PC-3 (cell line): ENCODE measurements at places on chromosomes 16 and 17. TPM values are rescaled to one million over a fixed set of nuclear protein-coding genes. Genes with fewer than 3 reads are reported as not detected.
A peak's percentile ranks its signal among the peaks of the same experiment; 100 is the strongest.

- DNase-seq = no peak
Measured at GRCh38 chr16:66045626-66046025, 320.9 kb upstream of the CDH5 start.

- DNase-seq = no peak
Measured at GRCh38 chr16:5349670-5350517, 252.3 kb upstream of the EEF2KMT start.

DNA sequence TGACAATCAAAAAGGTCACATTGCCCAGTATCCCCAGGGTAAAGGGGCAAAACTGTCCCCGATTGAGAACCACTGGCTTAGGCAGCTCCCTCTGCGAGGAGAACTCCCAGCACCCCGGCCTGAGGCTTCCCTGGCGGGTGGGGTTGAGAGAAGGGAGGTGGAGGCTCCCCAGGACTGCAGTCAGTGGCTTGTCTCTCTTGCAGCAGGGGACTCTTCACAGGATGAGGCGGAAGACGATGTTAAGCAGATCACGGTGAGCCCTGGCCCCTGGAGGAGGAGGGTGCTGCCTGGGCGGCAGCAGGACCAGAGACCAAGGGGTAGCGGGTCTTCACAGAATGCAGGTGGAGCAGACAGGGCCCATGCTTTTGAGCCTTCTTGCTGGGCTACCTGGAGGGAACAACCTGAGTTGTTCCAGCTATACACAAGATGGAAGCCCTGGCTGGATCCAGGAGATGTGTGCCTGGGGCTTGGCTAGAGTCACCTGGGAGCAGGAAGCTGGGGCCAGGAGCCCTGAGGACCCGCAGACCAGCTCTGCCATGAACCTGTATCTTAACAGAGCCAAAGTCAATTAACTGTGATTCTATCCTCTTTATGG lies 16.8 kb downstream of the POLR3E start:
- DNase-seq = no peak

DNA sequence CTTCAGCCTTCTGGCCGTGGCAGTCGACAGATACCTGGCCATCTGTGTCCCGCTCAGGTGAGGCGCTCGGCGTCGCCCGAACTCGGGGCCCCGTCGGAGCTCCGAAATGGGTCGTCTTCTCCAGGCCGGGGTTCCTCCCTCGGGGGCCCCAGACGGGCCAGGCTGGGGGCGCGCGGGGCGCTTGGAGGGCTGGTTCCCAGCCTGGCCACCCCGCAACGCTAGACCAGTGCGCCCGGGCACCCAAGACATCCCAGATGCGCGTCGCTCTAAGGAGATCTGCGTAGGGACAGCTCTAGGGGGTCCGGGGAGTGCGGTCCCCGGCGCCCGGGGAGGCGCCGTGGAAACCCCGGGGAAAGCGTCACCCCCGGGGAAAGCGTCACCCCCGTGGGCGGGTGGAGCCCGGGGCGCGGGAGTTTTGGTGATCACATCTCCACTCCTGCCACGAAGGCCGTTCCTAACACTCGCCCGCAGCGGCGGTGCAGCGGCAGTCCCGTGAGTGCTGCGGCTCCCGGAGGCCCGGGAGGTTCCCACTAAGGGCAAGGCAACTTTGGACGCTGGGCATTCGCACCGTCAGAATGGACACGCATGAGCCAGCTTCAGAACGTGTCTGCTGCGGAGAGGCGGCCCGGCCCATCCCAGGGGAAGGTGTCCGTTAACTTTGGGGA lies 729 bp downstream of the ADORA2B start:
- no peak for DNase-seq

DNA sequence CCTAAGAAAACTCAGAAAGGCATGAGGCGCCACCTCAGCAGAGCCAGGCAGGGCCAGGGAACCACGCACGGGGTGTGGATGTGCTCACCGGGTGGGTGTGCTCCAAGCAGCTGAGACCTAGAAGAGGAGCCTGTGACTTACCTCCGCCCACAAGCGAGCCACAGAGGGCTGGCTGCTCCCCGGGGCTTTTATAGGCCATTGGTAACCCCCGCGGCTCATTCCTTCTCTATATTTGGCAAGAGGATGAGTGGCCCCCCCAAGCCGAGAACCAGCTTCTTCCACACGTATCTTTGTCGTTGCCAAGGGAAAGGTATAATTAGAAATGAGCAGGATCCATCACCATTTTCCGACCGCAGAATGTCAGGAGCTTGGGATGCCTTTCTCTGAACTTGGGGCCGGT lies at the start of gene MYH3:
Gene MYH3, minus strand, starts transcription at position 162 of the 400 bp plus-strand sequence. CDS start 2,245 bp downstream, outside the sequence.
- no peak for DNase-seq

DNA sequence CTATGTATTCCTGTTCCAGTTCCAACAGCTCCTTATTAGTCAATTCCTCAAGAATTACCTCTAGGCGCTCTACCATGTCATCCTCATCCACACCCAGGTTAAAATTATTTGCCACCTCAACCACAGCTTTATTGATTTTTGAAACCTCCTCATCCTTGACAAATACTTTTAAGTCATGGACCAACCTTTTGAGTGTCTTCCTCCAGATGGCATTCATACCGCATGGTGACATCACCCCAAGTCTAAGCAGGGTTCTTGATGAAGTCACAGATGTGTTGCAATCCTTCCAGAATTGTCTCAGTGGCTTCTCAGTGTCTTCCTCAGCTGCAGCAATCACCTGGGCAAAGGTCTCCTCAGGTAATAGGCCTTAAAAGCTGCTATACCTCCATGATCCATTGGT lies 40.1 kb downstream of the BCL7C start:
- DNase-seq = peak; percentile 66

DNA sequence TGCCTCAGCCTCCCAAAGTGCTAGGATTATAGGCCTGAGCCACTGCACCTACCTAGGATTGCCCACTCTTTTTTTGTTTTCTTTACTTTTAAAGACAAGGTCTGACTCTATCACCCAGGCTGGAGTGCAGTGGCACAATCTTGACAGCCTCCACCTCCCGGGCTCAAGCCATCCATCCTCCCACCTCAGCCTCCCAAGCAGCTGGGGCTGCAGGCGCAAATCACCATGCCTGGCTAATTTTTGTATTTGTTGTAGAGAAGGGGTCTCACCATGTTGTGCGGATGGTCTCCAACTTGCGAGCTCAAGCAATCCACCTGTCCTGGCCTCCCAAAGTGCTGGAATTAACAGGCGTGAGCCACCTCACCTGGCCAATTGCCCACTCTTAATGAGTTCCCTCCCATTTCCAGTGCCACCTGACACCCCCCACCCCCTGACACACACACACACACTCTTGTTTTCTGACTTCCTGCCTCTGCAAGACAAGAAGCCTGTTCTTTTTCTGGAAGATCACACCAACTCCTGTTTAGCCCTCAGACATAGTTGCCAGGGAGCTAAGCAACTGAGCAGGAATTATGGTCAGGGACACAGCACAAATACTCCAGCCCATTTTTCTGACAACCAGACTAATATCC lies 2.6 kb downstream of the OVCA2 start:
- DNase-seq = no peak

GRCh38 chr17:79799538-79800324 lies 2.9 kb upstream of the CBX8 start:
- no peak for DNase-seq

GRCh38 chr16:87569601-87570571 lies 32.4 kb upstream of the JPH3 start:
- no peak for DNase-seq

GRCh38 chr17:80559825-80560251 lies 15.2 kb downstream of the RPTOR start:
- no peak for DNase-seq

DNA sequence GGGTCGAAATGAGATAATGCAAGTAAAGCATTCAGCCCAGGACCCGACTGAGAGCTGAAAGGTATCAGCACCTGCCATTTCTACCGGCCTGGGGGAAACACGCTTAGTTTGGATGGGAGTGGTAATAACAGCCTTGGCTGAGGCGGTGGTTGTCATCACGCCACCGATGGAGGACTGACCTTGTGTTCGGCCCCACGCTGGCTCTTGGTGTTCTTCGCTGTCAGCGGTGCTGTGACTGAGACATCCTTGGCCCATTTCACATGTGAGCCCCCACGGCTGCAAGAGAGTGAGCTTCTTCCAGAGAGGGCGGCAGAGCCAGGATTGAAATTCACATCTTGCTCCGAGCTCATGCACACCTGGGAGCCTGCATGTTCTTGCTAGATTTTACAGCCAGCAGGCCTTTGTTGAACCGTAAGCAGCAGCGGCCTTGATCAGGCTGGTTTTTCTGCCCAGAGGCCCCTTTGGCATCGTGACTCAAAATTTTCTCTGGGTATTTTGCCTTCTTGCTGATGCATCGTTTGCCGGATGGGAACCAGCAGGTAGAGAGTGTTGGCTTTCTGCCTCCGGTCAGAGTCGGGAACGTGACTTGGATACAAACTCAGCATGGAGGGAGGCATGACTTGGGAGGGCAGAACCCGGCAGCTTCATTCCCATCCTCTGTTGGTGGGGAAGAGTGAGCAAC lies 341.5 kb downstream of the SNX29 start:
- no peak for DNase-seq

- DNase-seq = no peak
Measured at GRCh38 chr16:72312828-72313227, 140.9 kb upstream of the PMFBP1 start.

GRCh38 chr17:77246110-77247047 lies 105.6 kb downstream of the SEC14L1 start:
- no peak for DNase-seq

- DNase-seq = no peak
Measured at GRCh38 chr17:65121368-65121767, 15.8 kb upstream of the RGS9 start.

GRCh38 chr17:39194089-39194984 lies 3.1 kb downstream of the CACNB1 start:
- DNase-seq = no peak

- no peak for DNase-seq
Measured at GRCh38 chr17:77915594-77916021, 42.9 kb upstream of the TNRC6C start.

GRCh38 chr17:40100419-40100668 lies at the start of gene NR1D1:
Gene NR1D1, minus strand, starts transcription at chr17:40100589. Its CDS starts 495 bp downstream, at chr17:40100094.
- DNase-seq = no peak

DNA sequence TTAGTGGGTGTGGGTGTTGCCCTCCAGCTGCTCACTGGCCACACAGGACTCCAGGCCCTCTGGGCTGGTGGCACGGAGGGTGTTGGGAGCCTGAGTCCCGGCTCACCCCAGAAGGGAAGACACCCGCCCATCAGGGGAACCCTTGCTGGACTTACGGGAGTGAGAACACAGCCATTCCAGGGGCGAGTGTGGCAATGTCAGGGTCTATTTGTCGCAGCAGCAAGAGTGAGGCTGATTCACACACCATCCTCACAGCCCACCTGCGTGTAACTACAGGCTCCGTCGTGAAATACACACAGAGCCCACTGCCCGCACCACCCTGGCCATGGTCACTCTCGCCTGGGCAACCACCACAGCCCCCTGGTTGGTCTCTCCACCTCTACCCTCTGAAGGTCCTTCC lies 17.8 kb upstream of the AATK start:
- no peak for DNase-seq

DNA sequence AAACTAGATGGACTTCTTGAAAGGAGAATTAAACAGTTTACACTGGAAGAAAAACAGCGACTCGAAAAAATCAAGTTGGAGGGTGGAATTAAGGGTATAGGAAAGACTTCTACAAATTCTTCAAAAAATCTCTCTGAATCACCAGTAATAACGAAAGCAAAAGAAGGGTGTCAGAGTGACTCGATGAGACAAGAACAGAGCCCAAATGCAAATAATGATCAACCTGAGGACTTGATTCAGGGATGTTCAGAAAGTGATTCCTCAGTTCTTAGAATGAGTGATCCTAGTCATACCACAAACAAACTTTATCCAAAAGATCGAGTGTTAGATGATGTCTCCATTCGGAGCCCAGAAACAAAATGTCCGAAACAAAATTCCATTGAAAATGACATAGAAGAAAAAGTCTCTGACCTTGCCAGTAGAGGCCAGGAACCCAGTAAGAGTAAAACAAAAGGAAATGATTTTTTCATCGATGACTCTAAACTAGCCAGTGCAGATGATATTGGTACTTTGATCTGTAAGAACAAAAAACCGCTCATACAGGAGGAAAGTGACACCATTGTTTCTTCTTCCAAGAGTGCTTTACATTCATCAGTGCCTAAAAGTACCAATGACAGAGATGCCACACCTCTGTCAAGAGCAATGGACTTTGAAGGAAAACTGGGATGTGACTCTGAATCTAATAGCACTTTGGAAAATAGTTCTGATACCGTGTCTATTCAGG lies 85.0 kb downstream of the C17orf58 start:
- DNase-seq = no peak

- no peak for DNase-seq
Measured at GRCh38 chr16:83116274-83116892, 489.6 kb downstream of the CDH13 start.

- no peak for DNase-seq
Measured at GRCh38 chr17:18070861-18071340, 16.8 kb upstream of the DRG2 start.

TP53TG3C gene
- not detected in 2 replicates for total RNA-seq

EPX gene
- not detected in 2 replicates for total RNA-seq

PLLP gene
- total RNA-seq = 0.35 and 1.6 TPM in 2 replicates

LRRC37A gene
- total RNA-seq = 1.1 and 2.4 TPM in 2 replicates

LGALS9B gene
- not detected in 2 replicates for total RNA-seq

KRTAP16-1 gene
- not detected in 2 replicates for total RNA-seq

NPIPA2 gene
- 0.98 and 1.4 TPM in 2 replicates for total RNA-seq

AATK gene
- 1.1 and 1.7 TPM in 2 replicates for total RNA-seq

PCGF2 gene
- 14.1 and 15.8 TPM in 2 replicates for total RNA-seq

LRRC46 gene
- 0.44 and 1.2 TPM in 2 replicates for total RNA-seq

TP53TG3F gene
- total RNA-seq = not detected in 2 replicates

COQ7 gene
- total RNA-seq = 12.2 and 25.0 TPM in 2 replicates
